Activated CD4-positive, alpha-beta T cell treated with anti-CD3 and anti-CD28 coated beads for 36 hours (primary cell): ENCODE measurements at places on chromosomes 1 and 21.

- DNase-seq: no peak
Measured at GRCh38 chr1:61198554-61198953, 116.2 kb downstream of the NFIA start.

GRCh38 chr1:18557621-18558465 lies 72.8 kb upstream of the PAX7 start:
- DNase-seq: peak; percentile 75

DNA sequence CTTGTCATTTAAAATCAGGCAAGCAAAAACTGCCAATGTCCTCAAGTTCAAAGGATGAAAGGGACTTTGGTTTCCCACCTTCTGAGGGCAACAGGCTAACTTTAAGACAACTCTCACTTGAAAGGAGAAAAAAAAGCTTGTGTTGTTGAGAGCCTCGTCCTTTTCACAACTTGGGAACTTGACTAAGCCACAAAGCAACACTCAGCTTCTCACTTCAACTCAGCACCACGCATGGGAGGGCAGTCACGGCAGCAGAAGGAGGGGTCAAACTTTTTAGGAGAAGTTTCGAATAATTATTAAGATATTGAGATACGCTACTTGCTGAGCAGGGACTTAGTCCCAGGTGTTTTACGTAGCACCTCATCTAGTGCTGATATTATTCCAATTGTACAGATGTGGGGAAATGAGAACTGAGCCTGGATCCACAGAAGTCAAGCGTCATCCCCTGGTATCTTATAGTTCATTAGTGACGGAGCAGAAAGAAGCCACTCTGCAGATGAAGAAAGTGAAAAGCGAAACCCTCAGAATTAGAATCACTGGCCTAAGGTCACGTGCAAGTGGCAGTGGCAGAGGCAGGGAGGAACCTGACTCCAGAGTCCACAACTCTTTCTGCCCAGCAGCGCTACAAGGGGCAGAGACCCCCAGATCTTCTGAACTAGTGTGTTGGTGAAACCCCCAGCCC lies 83.6 kb downstream of the JAK1 start:
- no peak for DNase-seq

DNA sequence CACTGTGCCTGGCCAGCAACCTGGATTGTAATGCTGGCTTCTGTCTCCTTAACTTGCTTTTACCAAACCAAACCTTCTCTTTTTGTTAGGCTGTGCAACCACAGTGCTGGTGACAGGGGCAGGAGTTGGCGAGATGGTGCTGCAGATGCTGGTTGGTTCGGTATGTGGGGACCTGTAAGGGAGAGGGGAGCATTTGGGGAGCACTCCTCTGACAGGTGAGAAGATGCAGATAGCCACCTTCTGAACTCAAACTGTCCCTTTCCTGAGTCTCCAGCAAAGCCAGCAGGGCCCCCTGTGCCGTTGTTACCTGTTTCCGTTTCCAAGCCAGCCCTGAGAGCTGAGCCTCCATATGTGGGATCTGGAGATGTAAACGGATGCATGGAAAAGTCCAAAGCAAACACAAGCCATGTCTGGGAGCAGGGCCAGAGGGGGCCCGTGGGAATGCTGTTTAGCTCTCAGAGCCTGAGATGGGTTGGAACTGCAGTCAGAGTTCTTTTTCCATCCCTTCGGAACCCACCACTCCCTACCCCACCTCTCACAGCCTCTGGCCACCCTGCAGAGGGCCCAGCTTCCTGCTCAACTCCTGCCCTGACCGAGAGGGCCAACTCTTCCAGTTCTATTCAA lies 34.0 kb downstream of the ELK4 start:
- DNase-seq: no peak

DNA sequence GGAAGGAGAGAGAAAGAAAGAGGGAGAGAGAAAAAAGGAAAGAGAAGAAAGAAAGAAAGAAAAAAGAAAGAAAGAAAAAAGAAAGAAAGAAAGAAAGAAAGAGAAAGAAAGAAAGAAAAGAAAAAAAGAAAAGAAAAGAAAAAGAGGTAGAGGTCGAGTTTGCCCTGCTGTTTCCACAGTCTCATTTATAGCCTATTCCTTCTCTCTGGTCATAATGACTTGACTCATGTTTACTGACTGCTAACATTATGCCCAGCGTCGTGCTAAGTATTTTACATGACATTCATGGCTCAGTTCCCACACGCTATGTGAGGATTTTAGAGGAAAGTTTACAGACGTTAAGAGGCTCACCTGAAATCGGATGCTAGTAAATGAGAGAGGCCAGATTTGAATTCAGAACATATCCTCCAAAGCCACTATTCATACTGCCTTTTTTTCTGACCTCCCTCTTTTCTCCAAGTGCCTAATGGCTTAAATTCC lies 263.0 kb downstream of the TNR start:
- DNase-seq: no peak

DNA sequence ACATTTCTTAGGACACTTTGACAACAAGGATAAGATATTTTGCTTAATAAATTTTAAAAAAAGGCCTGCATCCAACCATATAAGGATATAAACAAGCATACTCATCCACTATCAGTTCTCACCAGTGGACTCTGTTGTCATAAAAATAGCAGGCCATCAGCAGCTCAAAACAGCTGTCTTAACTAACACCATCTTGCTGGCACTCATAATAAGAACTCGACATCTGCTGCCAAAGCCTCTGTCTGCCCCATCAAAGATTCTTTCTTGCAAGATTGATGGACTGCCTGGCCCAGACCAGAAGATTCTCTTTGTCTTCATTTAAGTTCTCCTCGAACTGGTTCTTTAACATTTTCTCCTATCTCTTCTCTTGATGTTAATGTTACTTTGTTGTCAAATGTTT lies 10.1 kb downstream of the JMJD4 start:
- no peak for DNase-seq

DNA sequence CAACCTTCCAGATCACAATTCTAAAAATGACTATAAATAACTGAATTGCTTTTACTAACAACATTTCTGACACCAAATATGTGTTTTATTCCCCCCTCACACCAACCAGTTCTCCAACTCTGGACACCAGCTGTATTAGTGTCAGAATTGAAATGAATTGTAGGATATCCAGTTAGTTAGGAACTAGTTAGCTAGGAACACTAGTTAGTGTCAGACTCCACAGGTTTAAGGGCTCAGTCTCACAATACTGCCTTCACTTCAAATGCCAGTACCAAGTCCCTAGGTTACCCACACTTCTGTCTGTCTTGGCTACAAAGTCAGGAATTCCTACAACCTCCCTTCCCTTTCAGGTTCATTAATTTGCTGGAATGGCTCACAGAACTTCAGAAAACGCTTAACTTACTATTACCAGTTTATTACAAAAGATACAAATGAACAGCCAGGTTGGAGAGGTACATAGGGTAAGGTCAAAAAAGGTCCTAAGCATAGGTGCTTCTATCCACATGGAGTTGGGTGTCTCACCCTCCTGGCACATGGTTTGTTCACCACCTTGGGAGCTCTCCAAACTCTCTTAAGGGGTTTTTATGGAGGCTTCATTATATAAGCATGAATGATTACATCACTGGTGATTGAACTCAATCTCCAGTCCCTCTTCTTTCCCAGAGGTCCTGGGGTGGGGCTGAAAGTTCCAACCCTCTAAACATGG lies 4.2 kb downstream of the STXBP3 start:
- DNase-seq: no peak

DNA sequence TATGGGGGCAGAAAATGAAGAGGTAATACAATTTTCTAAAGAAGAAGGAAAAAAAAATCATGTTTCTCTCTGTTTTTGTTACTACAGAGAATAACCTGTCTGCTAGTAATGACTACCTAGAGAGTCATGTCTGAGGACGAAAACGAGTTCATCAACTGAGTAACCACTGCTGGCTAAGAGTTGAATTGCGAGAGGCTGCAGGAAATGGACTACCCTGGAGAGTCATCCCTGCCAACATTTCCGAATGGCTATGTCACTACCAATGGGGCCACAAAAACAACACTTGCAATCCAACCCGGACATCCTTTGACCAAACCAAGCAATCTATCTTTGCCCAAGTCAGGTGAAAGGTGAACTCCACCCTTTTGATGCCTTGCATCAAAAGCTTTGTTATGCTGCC lies 120.6 kb downstream of the FCRL5 start:
- no peak for DNase-seq

DNA sequence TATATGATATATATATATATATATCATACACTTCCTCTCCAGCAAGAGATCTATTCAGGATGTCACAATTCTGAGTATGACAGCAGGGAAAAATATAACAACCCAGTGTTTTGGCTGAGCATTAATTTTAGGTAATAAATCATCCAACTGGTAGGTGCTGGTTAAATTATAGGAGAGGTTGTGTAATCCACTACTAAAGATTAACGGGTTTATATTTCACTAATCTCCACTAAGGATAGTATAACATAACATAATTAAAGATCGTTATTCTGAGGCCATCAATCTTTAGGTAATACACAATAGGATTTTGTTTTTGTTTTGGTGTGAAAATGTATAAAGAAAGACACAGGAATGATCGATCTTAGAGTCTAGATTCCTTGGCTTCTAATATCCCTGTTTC lies 102.2 kb downstream of the COQ8A start:
- DNase-seq: no peak

DNA sequence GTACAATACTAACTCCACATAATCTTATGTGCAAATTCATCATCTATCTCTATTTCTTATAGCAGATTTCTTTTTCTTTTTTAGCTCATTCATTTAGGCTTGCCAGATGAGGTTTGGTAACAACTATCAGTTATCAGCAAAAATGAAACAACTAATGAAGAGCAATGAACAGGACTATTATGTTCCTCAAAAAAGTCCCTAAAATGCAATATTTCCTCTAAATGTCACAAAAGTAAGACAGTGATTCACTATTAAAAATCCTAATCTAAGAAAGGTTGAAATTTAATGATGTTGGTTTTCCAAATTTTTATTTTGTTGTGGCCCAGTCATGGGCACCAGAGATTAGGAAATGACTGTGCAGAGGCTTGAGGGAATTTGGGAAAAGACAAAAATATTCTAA lies 135.3 kb downstream of the PPIAL4G start:
- DNase-seq: no peak

DNA sequence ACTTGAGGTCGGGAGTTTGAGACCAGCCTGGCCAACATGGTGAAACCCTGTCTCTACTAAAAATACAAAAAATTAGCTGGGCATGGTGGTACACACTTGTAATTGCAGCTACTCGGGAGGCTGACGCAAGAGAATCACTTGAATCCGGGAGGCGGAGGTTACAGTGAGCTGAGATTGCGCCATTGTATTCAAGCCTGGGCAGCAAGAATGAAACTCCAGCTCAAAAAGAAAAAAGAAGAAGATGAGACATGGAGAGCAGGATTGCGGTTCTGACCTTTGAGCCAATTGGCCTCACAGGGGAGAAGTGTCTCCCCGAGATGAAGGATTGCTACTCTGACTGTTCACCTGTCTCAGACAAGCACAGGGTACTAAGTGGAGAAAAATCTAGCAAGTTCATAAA lies 6.6 kb downstream of the SCCPDH start:
- DNase-seq: no peak

DNA sequence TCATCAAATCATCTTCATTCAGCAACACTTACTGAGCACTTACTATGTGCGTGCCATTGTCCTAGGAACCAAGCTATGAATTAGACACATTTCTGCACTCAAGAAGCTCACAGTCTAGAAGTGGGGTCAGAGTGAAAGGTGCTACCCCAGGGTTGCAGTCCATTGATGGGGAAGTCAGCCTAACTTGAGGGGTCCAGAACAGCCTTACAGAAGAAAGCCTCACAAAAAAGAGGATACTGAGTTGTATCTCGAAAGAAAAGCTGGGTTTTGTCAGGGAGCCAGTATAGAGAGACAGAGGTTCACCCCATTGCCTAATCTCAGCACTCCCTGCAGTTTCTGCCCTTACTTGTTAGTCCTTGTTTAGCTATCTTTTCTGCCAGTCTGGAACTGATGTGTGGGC lies 153.1 kb upstream of the JUN start:
- no peak for DNase-seq

DNA sequence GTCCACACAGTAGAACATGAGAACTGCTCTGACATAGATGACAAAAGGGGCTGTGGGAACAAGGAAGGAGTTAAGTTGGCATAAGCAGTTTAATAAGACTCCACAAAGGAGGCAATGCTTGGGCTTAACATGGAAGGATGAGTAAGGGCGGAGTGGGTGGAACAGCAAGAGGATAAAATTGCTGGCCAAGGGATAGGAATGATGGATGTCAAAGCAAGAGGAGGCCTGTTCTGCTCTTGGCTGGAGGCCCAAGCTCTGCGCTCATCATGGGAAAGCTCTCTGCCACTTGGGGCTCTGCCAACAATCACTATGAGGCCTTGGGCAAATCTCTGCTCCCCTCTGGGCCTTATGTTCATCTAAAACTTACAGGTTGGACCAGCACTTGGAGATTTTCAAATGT lies 98.3 kb upstream of the CAMK1G start:
- DNase-seq: no peak

DNA sequence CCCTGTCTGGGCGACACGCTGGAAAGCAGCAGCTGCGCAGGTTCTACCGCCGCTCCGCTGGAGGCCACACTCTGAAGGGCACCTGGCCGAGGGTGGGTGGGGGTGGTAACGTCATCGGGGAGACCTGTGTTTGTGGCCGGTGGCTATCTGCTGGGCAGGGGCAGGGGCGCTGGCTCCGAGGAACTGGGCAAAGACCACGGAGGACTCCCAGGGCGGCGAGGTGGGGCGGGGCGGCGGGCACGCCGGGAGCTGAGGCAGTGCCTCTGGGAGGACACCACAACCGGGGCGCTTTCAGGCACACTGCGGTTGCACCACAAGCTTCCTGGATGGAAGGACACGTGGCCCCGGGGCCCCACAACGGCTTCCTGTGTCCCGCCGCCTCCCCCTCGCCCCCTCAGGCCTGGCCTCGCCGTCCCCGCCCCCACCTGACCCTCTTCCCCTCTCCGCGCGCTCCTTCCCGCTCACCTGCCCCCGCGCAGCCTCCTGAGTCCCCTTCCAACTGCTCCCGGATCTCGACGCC lies 3.3 kb upstream of the DENND2D start:
- peak; percentile 92 for DNase-seq

DNA sequence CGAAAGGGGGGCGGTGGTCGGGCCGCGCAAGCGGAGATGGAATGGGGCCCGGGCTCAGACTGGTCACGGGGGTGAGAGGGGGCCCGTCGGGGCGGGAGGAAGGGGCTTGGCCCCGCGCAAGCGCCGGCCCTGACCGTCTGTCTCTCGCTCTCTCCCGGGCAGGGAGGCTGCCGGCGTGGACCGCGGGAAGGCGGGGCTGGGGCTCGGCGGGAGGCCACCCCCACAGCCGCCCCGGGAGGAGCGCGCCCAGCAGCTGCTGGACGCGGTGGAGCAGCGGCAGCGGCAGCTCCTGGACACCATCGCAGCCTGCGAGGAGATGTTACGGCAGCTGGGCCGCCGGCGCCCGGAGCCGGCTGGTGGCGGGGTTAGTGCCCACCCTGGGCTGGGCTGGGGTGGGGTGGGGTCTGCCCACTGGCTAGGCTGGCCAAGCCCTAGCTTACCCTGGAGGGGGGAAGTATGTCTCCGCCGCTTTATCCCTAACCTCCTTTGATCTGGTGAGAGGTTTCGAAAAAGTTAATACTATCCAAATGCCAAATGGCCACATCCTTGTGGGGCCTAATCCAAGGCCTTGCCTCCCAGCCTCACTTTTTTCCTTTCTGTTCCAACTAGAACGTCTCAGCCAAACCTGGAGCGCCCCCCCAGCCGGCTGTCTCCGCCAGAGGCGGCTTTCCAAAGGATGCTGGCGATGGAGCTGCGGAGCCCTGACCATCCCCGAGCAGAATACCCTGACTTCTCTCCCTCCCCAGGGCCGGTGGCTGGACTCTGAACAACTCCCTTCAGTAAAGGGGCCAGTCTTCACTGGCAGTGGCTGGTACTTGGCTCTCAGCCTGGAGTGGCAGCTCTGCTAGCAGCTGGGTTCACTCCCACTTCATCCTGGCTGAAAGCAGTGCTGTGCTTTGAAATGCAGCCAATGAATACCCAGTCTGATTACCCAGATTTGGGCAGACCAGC lies 636 bp upstream of the YRDC start:
- peak; percentile 67 for DNase-seq

GRCh38 chr1:48817505-48818114 lies 40.9 kb upstream of the BEND5 start:
- peak; percentile 66 for DNase-seq
